ENCODE measurements at places on chromosomes 1 and 21.

DNA sequence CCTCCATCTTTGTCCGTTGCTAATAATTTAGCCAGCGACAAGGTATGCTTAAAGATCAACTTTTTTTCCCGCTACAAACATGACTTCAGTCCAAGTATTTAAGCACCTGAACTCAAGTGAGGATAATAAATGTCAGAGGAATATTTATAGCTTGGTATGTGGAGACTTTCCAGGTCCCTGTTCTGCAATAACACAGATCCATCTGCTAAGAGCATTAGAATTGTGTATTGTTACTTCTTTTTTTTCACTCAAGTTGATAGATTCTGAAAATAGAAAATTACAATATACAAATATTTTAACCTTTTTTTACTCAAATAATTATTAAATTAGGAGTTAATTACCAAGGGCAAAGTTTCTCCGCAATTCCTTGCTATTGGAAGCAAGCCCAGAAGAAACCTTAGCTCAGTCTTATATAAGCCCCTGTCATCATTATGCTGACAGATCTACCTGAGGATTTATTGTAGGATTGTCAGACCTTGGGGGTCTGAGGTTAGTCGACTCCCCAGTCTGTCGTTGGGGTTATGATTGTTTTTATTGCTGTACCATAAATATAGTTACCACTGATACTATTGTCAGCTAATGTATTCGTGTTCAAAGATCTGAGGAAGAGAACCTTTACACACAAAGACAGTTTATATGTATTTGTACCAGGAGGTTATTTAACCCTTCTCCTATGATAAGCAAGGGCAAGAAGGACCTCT is 337.9 kb downstream of the TBX15 start:
- DNase-seq: no peak

GRCh38 chr1:112618721-112619517 is at the start of gene ST7L:
ST7L (minus strand) TSS chr1:112619141; CDS start chr1:112619113, 28 bp downstream.
- peak; percentile 69 for DNase-seq

- peak; percentile 62 for DNase-seq
These were observed 1.0 kb upstream of the S100A6 start for GRCh38 chr1:153536671-153537375.

- no peak for DNase-seq
These were observed 135.8 kb upstream of the COL6A1 start for GRCh38 chr21:45845770-45846090.

DNA sequence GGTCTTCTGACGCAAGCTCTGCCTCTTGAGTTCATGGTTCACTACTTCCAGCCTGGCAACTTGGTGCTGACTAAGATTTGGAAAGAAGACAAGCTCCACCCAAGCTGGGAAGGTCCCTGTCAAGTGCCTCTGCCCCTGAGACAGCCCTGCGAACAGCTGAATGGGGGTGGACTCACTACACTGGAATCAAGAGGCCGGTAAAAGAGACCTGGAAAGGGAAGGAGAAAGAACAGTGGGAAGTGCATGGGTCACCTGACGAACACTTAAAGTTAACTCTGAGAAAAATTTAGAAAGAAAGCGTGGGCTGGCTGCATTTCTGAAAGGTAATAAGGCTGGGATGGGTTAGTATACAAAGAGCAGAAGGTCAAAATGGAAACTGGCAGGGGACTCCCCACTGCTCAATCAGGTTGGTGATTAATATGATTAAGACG is 26.1 kb upstream of the ZNF496 start:
- DNase-seq: peak; percentile 93

DNA sequence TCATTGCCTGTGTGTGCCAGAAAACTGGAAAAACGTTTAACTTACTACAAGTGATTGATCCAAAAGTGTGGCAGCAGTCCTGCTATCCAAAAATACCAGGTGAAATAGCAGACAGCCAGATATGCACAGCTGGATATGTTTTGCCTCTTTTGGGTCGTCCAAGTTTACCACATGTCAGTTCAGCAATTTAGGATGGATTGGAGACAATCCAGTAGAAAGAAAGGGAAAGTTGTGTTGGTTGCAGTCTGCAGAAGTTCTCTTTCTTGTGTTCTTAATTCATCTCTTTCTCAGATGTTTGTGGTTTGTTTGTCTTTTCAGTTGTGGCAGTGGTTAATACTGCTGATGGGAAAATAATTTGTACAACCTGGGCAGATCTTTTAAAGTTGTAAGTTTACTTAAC is 645.0 kb downstream of the PTPRC start:
- DNase-seq: no peak

GRCh38 chr1:30977105-30977504 is 68.5 kb upstream of the SDC3 start:
- DNase-seq: peak; percentile 14

DNA sequence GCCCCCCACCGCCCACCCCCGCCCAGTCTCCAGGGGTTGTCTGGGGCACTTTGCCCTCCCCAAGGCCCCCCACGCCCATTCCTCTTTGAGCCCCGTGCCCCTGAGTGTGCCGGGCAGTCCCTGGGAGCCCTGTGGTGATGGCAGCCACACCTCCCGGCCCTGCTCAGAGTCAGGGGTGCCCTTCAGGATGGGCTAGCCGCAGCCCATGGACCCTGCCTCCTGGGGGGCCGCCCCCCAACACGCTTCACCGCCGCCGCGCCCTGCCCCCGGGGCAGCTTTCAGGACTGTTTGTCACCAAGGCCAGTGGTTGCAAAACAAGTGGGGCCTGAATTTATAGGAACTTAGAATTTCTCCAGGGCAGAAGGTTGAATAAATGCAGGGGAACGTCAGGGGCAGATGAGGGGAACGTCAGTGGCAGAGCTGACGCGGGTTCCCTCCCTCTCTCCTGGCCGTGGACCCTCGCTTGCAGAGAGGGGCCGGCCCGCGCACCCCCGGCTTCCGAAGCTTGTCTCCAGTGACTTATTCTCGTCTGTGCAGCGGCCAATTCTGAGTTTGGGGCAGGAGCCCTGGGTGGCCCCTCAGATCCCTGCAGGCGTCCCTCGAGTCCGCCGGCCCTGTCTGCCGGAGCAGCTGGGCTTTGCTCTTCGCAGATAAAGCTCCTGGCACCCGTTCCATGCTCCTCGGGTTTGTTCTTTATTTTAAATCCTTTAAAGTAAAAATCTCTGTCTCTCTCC is 41.2 kb upstream of the ADARB1 start:
- no peak for DNase-seq

DNA sequence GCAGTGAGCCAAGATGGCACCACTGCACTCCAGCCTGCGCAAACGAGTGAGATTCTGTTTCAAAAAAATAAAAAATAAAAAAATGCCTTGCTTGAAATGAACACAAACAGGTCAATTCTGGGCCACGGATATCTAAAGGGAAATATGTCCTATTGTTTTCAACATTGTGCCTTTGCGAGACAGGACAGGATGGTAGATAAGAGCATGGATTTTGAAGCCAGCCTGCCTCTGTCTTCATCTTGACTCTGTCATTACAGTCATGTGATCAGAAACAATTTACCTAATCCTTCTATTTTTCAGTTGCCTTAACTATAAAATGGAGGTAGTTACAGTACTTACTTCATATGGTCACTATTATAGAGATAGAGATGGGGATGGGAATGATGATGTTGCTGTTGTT is 56.7 kb upstream of the ZSWIM5 start:
- no peak for DNase-seq

- DNase-seq: peak; percentile 77
These were observed 4.0 kb downstream of the OSCP1 start for GRCh38 chr1:36446271-36446670.

DNA sequence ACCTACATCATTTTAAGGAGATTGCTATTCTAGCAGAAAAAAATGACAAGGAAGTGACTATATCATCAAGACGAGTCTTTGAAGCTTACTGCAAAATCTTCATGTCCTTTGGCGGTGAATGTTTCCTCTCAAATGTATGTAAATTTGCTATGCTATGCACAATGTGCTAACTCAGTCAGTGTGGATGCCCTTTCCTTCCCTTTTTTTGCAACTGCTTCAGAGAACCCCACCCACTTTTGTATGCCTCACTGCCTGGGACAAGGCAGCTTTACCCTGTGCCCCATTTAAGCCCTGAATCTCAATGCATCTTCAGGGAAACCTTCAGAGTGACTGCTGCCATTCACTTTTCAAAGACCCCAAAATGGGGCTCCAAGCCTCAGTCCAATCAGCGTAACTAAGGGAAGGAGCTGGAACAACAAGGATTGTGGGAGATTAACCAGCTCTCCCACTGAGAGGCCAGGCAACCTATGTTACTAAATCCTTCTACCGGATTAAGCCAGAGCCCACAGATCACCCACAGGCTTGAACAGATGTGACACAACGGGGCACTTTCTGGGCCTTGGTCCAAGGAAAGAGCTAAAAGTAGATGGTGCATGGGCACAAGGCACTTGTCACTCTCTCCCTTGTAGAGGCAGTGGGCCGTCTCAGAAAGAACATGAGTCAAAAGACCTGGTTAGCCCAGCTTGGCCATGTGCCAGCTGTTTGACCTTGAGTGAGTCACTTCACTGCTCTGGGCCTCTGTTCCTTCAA is 154.4 kb downstream of the PLPP3 start:
- DNase-seq: peak; percentile 83

- DNase-seq: no peak
These were observed 9.1 kb upstream of the SRSF10 start for GRCh38 chr1:23989263-23989662.

- peak; percentile 54 for DNase-seq
These were observed 67.1 kb downstream of the UBE2T start for GRCh38 chr1:202274611-202275010.

- peak; percentile 4 for DNase-seq
These were observed 155.5 kb downstream of the OMA1 start for GRCh38 chr1:58391056-58391455.

- DNase-seq: no peak
These were observed 51.0 kb upstream of the ERRFI1 start for GRCh38 chr1:8077120-8077573.

DNA sequence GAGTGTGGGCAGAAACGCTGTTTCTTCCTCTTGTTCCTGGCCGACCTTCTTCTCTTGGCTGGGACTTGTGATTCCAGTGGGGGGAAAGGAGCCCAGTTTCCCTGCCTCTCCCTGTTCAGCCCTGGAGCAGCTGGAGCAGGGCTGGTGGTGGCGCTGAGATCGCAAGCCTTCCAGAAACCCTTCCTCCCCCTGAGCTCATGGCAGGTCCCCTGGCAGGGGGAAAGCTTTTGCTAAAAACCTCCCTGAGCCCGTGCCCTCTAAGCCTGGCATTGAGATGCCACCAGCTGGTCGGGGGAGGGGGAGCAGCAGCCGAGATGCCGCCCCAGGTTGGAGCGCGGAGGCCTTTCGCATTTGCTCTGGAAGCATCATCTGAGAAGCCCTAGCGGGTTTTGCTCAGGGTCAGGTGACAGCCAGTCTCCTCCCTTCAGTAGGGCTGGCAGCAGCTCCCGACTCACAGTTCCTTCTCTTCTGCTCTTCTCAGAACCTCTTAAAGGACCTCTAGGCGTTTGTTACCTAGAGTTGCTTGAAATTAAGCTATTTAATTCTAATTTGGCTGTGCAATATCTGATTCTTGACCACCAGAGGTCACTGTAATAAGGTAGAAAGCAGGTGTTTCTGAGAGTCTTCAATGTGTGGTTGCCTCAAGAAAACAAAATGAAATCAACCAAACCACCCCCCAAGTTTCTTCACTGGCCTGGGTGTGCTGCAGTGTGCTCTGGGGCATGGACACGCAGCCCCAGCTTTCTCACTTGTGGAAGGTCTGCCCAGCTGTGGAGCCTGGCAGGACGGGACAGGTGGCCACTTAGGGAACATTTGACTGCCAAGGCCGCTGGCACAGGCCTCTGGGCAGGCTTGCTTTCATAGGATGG is 257.3 kb downstream of the CAMTA1 start:
- peak; percentile 17 for DNase-seq
